ENCODE measurements at places on chromosomes 16 and 17.
A peak's percentile ranks its signal among the peaks of the same experiment; 100 is the strongest.

- no peak for DNase-seq
Measured at GRCh38 chr17:39776252-39776651, 38.5 kb downstream of the GRB7 start.

DNA sequence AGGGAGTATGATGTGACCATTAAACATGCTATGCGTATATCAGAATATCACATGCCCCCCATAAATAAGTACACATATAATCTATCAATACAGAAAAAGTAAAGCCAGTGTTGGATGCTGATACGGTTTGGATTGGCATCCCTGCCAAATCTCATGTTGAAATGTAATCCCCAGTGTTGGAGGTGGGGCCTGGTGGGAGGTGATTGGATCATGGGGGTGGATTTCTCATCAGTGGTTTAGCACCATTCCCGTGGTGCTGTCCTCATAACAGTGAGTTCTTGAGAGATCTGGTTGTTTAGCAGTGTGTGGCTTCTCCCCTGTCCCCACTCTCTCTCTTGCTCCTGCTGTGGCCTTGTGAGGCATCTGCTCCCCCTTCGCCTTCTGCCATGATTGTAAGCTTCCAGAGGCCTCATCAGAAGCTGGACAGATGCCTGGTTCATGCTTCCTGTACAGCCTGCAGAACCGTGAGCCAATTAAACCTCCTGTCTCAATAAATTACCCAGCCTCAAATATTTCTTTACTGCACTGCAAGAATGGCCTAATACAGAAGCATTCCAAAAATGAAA is 88.9 kb downstream of the AATF start:
- DNase-seq = no peak

GRCh38 chr16:360698-361336 is 8.3 kb upstream of the AXIN1 start:
- no peak for DNase-seq

DNA sequence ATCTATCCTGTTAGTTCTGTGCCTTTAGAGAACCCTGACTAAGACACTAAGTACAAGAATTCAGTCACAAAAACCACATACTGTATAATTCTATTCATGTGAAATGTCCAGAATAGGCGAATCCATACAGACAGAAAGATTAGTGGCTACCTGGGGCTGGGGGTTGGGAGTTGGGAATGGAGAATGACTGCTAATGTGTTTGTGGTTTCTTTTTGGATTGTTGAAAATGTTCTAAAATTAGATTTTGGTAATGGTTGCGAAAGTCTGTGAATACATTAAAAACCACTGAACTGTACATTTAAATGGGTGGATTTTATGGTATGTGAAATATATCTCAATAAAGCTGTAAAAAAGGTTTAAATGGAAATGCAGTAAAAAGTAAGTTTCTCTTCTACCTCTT is 80.4 kb upstream of the AKTIP start:
- DNase-seq = no peak

DNA sequence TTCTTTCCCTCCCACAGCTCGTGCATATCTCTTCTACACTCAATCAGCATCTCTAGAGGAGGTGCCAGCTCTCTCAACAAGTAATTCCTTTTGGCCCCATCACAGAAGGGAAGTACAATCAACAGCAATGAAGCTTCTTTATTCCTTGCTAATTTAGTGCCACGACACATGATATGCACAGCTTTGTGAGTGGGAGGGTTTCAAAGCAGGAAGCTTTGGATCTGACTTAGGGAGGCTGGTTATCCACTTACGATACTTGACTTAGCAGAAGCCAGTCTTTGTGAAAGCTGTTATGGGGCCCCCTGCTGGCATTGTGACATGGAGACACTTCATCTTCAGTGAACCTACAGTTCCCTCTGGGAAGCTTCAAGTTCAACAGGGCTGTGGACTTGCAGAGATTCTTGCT is 81.0 kb downstream of the TMEM100 start:
- DNase-seq = peak; percentile 83

DNA sequence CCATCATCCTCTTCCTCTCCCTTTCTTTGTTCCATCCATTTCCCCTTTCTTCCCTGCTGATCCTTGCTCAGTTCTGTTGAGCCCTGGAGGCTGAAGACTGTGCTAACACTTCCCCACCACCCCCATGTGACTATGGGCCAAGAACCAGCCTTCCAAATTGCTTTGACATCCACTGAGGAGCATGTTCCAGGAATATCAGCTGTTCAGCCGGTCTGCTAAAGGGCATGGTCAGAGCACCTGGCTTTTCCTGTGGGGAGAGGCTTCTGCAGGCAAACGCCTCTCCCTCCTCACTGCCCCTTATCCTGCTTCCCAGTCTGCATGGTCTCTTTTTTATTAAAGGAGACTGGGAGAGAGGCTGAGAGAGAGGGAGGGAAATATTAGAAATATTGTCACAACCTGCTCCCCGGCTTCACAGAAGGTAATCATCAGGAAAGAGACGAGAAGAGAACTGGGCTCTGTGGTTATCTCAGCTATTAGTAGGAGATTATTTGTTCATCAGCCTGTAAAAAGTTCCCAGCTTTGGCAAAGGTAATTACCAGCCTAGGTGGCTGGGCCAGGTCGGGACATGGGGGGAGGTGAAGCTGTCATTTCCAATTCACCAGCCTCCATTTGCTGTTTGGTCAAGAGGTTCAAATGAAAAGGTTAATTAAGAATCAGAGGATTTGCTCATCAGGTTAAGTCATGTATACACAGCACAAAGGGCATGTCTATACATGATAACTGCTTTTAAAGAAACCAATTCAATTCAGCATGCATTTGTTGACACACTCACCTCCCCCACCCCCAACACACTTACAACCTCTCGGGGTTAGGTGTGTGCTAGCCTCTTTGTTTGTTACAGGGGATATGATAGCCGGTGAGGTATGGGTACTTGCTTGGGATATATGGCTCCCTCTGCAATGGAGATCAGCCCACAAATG is 83.7 kb upstream of the CRHR1 start:
- DNase-seq = no peak

GRCh38 chr17:57195785-57196460 is 60.4 kb upstream of the MSI2 start:
- DNase-seq = no peak
